ENCODE measurements at places on chromosomes 3 and 15. TPM values are rescaled to one million over a fixed set of nuclear protein-coding genes. Genes with fewer than 3 reads are reported as not detected.
A peak's percentile ranks its signal among the peaks of the same experiment; 100 is the strongest.

DNA sequence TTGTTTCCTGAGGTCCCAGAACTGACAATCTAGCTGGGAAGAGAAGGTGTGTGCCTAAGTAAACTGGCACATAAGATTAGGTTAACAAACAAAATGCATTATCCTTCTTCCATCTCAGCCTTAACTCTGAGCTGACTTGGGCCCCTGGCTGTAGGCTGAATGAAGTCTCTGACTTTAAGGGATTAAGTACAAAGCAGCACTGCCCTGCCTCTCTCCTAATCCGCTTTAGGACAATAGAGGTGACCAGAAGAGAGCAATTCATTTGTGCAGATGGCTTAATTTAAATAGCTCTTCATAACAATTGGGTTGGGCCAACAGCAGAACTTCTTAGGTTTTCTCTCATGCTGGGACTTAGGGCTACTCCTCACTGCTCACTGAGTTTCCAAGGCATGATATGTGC lies 181.6 kb upstream of the SOX14 start:
- no peak for DNase-seq
- no peaks in the 10 kb centered on the region for H3K27me3 ChIP-seq
- no peak overlapping the region for H3K4me3 ChIP-seq
- no peak overlapping the region for H3K27ac ChIP-seq
- no peaks in the 10 kb centered on the region for H3K36me3 ChIP-seq

GRCh38 chr3:161991901-161992540 lies 495.4 kb downstream of the OTOL1 start:
- H3K36me3 ChIP-seq = no peaks in the 10 kb centered on the region
- H3K4me3 ChIP-seq = no peak overlapping the region
- no peak for DNase-seq

GRCh38 chr15:92963794-92964193 lies 63.7 kb downstream of the CHD2 start:
- no peaks in the 10 kb centered on the region for H3K27me3 ChIP-seq
- H3K36me3 ChIP-seq = peaks cover 3% of the 10 kb centered on the region
- no peak for DNase-seq
- no peak overlapping the region for H3K27ac ChIP-seq
- no peak overlapping the region for H3K4me3 ChIP-seq

- H3K27ac ChIP-seq = no peak overlapping the region
- H3K27me3 ChIP-seq = no peaks in the 10 kb centered on the region
- no peak for DNase-seq
- H3K36me3 ChIP-seq = no peaks in the 10 kb centered on the region
These were observed 33.6 kb downstream of the EAF1 start for GRCh38 chr3:15460891-15461531.

DNA sequence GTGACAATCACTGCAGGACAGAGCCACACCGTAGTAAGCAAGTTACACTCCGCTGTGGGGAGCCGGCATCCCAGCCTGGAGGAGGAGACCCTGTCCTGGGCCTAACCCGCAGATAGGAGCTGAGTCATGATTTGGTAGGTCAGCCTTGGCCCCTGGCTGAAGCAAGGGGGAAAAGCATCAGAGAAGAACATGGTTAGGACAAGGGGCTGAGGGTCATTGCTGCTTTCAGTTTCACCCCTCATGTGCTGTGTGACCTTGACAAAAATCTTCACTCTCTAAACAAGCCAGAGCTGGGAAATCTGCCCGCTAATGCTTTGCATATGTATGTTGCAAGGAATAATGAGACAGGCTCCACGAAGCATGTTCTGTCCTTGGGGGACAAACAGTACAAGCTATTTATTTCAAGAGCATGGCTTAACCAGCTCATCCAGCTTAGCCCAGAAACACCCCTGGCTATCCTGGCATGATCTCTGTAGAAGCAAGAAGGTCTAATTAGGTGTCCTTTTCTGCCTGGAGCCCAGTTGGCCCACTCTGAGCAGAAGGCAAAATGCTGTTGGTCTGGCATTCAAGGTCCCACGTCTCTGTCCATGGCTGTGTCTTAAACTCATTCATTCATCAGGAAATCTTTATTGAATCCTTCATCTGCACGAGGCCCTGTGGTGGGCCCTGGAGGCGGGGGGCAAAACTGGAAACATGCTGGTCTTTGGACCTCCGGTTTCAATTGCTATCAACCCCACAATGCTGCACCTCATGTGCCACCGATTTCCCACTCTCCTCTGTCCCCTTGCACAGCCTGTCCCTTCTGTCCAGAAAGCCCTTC lies 221.3 kb upstream of the LYSMD4 start:
- no peaks in the 10 kb centered on the region for H3K27me3 ChIP-seq
- no peak overlapping the region for H3K27ac ChIP-seq
- H3K4me3 ChIP-seq = no peak overlapping the region
- no peaks in the 10 kb centered on the region for H3K36me3 ChIP-seq
- peak; percentile 18 for DNase-seq
- no peaks in the 10 kb centered on the region for H3K4me1 ChIP-seq

DNA sequence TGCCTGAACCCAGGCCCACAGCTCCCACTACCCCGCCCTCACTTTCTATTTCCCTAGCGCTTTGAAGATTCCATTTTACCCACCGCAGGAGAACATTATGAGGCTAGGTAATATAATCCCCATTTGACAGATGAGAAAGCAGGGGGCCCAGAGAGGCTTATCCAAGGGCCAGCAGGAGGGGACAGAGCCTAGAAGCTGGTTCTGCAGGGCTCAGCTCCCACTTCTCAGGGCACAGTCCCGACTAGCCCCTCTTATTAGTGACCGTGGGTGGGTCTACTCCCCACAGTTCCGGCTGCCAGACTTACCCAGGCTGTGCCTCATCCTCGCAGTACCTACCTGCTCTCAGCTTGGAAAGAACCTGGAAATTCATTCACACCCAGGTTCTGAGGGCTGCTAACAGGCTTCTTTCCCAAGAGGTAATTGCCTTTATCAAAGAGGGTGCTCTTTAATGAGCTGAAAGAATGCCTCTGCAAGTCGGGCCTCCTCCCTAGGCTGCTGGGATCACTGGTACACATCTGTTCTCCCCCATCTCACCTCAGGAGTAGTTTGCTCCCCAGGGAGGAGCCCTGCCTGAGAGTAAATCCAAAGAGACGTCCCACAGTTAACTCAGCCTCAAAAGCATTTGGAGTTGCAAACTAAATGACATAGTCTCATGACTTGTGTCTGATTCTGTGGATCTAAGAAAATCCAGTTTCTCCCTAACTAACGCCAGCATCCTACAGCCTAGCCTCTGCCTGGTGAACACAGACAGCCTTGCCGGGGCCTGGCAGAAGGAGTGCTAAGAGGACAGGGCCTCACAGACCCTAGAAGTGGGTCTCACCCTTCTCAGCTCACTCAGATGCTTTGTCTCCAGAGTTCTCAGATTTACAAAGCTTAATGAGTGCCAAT lies 125.0 kb downstream of the CHSY1 start:
- no peak for DNase-seq
- no peaks in the 10 kb centered on the region for H3K36me3 ChIP-seq
- no peaks in the 10 kb centered on the region for H3K4me1 ChIP-seq
- peak overlapping the region; percentile 94 for H3K27ac ChIP-seq
- H3K27me3 ChIP-seq = no peaks in the 10 kb centered on the region
- H3K4me3 ChIP-seq = no peak overlapping the region

GRCh38 chr3:188583341-188584161 lies 429.6 kb downstream of the LPP start:
- no peaks in the 10 kb centered on the region for H3K36me3 ChIP-seq
- no peak for DNase-seq
- H3K4me3 ChIP-seq = no peak overlapping the region

DNA sequence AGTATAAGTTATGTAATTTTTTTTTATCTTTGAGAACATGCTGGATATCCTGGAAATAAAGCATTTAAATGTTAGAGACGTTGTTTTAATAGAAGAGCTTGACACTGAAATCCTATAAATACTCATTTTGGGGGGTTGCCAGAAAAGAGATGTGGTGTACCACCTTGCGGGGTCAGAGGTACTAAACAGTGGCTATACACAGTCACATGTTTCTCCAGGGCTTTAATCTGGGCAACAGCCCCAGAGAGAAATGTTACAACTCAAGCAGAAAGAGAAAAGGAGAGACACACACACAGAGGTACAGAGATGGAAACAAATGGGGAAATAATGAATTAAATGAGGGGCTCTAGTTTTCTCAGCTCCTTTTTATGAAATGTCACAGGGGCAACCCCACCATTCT lies 113.8 kb downstream of the SENP2 start:
- no peaks in the 10 kb centered on the region for H3K4me1 ChIP-seq
- H3K4me3 ChIP-seq = no peak overlapping the region
- DNase-seq = no peak
- no peaks in the 10 kb centered on the region for H3K36me3 ChIP-seq
- no peaks in the 10 kb centered on the region for H3K27me3 ChIP-seq
- H3K27ac ChIP-seq = no peak overlapping the region

GRCh38 chr3:22536541-22536940 lies 666.6 kb upstream of the UBE2E2 start:
- H3K27ac ChIP-seq = no peak overlapping the region
- no peaks in the 10 kb centered on the region for H3K36me3 ChIP-seq
- H3K4me1 ChIP-seq = no peaks in the 10 kb centered on the region
- no peaks in the 10 kb centered on the region for H3K27me3 ChIP-seq
- no peak overlapping the region for H3K4me3 ChIP-seq

GRCh38 chr15:66614951-66615760 lies 49.4 kb upstream of the LCTL start:
- no peak overlapping the region for H3K27ac ChIP-seq
- H3K27me3 ChIP-seq = no peaks in the 10 kb centered on the region
- no peak for DNase-seq
- no peak overlapping the region for H3K4me3 ChIP-seq

- H3K4me1 ChIP-seq = no peaks in the 10 kb centered on the region
- no peak overlapping the region for H3K4me3 ChIP-seq
- no peaks in the 10 kb centered on the region for H3K27me3 ChIP-seq
- H3K36me3 ChIP-seq = no peaks in the 10 kb centered on the region
- H3K27ac ChIP-seq = no peak overlapping the region
- DNase-seq = no peak
These were observed 83.1 kb downstream of the PLCH1 start for GRCh38 chr3:155661760-155662159.

DNA sequence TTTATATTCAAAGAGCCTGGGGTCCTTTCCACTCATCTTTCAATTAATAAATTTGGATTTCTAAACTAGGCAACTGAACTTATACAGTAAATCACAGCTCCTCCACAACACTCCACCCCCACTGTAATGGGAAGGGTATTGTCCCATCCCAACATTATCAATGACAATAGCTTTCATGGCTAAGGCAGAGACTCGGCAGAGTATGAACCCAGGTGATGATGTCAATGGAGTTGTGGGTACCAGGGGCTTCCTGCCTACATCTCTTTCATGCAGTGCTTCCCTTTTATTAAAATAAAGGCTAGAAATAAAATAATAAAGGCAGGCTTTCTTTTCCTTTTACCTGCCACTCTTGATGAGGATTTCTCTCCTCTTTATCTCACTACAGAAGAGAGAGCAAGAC lies 109.5 kb downstream of the ADAM10 start:
- no peaks in the 10 kb centered on the region for H3K36me3 ChIP-seq
- no peak overlapping the region for H3K4me3 ChIP-seq
- H3K27me3 ChIP-seq = no peaks in the 10 kb centered on the region
- DNase-seq = no peak
- H3K4me1 ChIP-seq = no peaks in the 10 kb centered on the region
- no peak overlapping the region for H3K27ac ChIP-seq

- peak overlapping the region; percentile 77 for H3K4me3 ChIP-seq
- H3K4me1 ChIP-seq = peaks cover 7% of the 10 kb centered on the region
- DNase-seq = no peak
- peak overlapping the region; percentile 99 for H3K27ac ChIP-seq
These were observed 2.7 kb downstream of the BOC start for GRCh38 chr3:113213896-113214587.

DNA sequence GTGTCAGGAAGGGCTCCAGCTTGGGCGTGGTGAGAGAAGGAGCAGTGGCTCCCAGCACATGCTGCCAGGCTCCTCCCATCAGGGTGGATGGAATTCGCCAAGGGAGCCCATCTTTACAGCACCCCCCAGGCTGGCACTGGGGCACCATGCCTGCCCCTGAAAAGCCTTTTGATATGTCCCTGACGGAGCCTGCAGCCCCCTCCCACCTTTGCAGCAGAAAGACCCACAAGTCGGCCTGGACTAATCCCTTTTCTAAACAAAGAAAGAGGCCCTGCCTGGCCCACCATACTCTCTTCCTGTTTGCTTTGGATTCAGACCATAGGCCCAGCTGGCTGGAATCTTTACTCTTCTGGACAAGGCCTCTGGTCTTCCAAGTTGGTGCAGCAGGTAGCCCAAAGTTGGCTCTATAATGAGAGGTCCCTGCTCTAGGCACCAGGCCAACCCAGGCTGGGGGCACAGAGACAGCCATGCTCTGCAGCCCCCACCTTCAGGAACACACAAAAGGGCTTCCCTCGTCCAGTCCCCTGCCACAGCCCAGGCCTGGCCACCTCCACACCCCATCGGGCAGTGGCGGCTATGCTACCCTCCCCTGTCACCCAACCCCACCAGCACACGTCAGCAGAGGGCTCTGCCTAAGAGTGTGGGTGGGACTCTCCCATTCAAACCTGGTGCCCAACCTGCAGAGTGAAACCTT lies 5.4 kb downstream of the ANPEP start:
- H3K4me1 ChIP-seq = no peaks in the 10 kb centered on the region
- no peaks in the 10 kb centered on the region for H3K36me3 ChIP-seq
- H3K27ac ChIP-seq = peak overlapping the region; percentile 40

DNA sequence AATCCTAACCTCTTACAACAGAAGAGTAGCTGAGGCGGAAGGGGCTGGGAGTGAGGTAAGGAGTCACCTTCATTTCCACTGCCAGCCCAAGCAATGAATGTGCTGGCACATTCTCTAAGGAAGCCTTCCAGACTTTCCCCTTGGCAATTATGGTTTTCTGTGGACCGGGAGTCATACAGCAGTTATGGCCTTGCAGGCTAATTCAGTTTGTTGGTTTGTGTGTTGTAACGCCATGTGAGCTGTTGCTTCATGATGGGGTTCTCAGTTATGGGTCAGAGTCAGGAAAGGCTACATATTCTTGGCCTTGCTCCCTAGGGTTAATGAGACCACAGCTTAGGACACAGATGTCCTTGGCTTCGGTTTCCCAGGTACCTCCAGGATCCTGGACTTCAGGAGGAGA lies 137.0 kb downstream of the ADAMTS17 start:
- no peaks in the 10 kb centered on the region for H3K36me3 ChIP-seq
- no peak for DNase-seq
- no peak overlapping the region for H3K4me3 ChIP-seq

GRCh38 chr3:184384856-184385422 lies 5.1 kb downstream of the CHRD start:
- no peaks in the 10 kb centered on the region for H3K36me3 ChIP-seq
- no peak for DNase-seq
- H3K27ac ChIP-seq = no peak overlapping the region
- H3K4me3 ChIP-seq = no peak overlapping the region

The AHSG gene
- not detected for total RNA-seq

The OXTR gene
- 105 TPM for total RNA-seq

The RFX7 gene
- total RNA-seq = 14.8 TPM

The PLOD2 gene
- 71.5 TPM for total RNA-seq

The MASP1 gene
- 11.5 TPM for total RNA-seq

The RARRES1 gene
- 3.5 TPM for total RNA-seq

The OSTN gene
- total RNA-seq = not detected

The SPATA12 gene
- total RNA-seq = not detected

The PTPRG gene
- total RNA-seq = 61.6 TPM

The SH3GL3 gene
- total RNA-seq = not detected

The RYR3 gene
- 4.2 TPM for total RNA-seq

Measured in breast epithelium (tissue), 4 donors.